Right lobe of liver (tissue), 6 donors: ENCODE measurements at places on chromosomes 1 and 21. TPM values are rescaled to one million over a fixed set of nuclear protein-coding genes. Genes with fewer than 3 reads are reported as not detected.

DNA sequence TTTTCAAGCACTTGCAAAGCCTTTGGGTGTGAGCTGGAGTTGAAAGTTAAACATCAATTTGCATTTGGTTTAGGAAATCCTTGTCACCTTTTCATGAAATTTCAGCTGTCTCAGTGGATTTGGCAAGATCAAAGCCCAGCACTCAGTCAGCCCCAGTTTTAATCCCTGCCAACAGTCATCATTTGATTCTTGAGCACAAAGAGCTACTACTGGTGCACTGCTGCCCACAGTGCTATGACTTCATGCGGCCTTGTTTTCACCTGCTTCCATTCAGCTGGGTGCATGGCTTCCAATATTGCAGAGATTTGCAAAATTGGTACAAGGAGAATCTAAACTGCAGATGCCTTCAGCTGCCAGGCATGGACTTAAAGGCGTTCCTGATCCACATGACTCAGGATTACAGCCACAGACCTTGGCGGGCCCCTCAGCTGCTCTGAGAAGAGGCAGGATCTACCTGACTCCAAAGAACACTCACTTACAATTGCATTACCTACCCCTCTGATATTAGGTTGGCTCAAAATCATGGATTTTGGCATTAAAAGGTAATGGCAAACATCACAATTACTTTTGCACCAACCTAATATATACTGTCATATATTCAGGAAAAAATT, 259.1 kb downstream of the DSCAM start:
- no peaks in the 10 kb centered on the region for H3K36me3 ChIP-seq
- H3K27ac ChIP-seq: no peak overlapping the region
- H3K27me3 ChIP-seq: no peaks in the 10 kb centered on the region
- no peak for DNase-seq

DNA sequence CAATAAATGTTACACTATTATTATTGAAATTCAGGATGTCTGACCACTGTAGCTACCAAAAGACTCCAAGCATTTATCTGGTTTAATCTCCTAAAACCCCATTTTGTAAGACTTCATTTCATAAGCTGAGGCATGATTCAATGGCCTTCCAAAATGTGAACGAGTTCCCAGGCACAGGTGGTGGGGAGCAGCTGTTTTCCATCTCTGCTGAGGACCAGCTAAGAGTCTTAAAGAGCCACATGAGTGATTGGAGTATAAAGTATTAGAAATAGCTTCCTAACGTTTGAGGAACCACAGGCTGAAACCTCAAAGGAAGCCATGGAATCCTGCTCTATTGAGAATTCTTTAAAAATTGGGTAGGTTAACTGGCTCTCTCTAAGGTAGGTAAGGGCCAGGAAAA, 44.9 kb downstream of the SEC16B start:
- no peak overlapping the region for H3K27ac ChIP-seq
- no peak for DNase-seq
- peaks cover 2% of the 10 kb centered on the region for H3K36me3 ChIP-seq
- H3K4me1 ChIP-seq: no peaks in the 10 kb centered on the region

Gene KCNH1
- total RNA-seq: not detected

Gene PGLYRP4
- total RNA-seq: not detected

DNA sequence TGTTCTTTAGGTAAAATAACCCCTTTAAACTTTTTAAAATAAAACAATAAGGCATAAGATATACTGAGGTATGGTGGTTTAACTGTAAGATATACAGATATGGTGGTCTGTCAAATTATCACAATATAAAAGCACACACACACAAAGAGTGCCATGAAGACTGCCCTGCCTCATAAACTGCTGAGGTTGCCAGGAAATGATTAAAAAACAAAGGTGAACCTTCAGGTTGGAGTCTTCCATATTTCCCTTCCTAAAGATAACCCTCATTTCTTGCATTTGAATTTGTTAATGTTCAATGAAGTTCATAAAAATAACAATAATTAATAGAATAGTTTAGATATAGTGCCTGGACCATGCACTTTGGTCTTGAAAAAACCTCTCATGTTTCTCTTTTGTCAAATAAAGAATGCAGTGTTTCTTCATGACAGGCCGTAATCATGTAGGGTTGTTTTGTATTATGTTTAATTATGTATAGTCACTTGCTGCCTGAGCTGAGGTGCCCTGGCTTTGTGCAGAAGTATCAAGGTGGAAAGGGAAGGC, 123.6 kb upstream of the B3GALT2 start:
- no peak for DNase-seq
- no peak overlapping the region for H3K4me3 ChIP-seq
- no peaks in the 10 kb centered on the region for H3K27me3 ChIP-seq
- no peaks in the 10 kb centered on the region for H3K36me3 ChIP-seq
